Hematopoietic multipotent progenitor cell treated with erythropoietin and hydrocortisone succinate and interleukin-3 and kit ligand, for 4 days (in vitro differentiated cells): ENCODE measurements at places on chromosomes 11 and 22.

DNA sequence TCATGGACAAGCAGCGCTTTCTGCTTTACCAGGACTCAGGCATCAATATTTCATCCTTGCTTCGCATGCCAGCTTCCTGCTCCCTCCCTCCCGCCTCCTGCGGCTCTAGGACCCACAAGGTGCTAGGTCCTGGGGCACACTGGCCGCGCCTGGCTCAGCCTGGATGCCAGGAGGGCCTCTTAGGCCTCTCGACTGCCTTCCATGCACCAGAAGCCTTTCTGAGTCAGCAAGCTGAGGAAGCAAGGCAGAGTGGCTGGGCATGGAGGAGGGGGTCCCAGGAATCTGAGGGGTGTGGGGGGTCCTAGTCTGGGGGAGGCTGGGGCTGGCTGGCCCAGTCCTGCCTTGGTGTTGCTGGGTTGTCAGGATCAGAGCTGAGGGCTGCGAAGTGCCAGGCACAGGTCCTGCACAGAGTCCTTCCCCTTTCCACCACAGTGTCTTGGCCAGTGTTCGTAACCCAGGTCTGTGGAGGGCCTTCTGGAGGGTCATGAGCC lies 61.0 kb upstream of the THY1 start:
- no peak for DNase-seq

DNA sequence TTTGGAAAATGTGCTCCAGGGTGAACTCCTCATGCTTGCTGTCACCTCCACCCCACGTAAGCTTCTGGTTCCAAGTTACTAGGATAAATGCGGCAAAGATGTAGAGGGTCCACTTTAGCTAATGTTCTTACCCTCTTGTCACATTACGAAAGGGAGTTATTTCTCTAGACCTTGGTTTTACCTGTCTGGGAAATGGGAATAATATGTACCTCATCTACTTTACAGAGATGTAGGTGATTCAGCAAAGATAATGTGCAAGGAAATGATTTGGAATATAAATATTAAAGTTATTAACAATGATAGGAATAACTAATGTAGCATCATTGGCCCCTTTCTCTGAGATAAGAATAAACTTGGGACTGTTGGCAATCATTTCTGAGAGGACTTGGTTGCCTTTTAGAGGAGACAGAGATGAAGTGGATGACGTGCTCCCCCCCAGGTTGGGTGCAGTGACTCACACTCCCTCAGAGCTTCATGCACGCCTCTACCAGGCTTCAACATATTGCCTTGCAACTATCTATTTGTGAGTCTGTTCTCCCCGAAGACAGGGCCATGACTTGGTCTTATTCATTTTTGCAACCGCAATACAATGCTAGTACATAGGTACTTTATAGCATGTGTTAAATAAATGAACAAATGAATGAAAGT lies 97.1 kb downstream of the ME3 start:
- no peak for DNase-seq

DNA sequence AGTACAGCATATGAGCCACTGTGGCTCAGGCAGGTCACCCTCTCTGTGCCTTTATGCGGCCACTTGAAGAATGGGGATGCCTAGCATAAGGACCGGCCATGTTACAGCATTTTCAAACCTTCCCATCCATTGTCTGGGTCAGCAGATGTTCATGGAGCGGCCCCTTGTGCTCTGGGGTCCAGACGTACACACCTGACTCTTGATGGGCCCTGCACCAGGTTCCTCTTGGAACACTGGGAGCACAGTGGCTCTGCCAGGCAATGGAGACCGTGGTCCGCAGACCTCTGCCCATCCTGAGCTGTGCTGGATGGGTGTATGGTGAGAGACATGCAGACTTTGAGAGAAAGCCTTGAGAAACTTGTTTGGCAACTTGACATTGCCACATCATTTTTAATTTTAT lies 9.8 kb downstream of the PRDM11 start:
- DNase-seq = no peak

DNA sequence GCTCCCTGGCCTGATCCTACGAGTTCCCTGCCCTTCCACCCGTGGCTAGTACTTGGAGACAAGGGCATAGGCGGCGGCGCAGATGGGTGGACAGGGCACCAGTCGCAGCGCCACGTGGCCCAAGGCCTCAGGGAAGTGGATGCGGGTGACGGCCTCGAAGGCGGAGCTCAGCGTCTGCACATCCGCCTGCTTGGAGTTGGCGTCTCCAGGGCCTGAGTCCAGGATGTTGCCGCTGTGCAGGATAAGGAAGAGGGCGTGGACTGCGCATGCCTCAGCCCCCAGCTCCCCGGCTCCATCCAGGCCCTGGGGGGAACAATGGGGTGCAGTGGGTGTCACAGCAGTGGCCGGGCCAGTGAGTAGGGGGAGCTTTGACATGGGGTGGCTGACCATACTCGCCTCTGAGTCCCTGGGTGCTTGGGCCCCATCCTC lies 6.6 kb downstream of the PITPNM1 start:
- no peak for DNase-seq

DNA sequence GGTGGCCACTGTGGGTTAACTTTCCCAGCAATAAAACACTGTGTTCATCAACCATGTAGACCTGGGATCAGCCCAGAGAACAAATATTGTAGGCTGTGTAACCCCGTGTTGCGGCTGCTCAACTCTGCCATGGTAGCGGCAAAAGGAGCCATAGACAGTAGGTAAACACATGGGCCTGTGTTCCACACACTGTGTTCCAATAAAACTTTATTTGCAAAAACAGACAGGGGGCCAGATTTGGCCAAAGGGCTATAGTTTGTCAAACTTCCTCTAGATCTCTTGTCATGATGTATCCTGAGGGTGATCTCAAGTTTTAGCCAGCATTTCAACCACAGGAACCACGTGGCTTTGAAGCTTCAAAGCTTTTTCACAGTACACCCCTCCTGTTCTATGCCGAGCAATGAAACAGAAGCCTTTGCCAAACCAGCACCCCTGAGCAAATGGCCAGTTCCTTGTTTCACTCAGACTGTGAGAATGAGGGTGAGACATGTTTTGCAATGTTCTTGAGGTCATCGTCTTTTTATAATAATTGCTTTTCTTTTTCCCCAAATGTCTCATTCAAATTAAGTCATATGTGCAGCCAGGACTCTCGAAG lies 49.9 kb upstream of the FADD start:
- peak; percentile 23 for DNase-seq

GRCh38 chr11:19723572-19724342 lies 11.1 kb downstream of the NAV2 start:
- DNase-seq = peak; percentile 4

- no peak for DNase-seq
These were observed 549.3 kb downstream of the BRD1 start for GRCh38 chr22:49278340-49278739.

DNA sequence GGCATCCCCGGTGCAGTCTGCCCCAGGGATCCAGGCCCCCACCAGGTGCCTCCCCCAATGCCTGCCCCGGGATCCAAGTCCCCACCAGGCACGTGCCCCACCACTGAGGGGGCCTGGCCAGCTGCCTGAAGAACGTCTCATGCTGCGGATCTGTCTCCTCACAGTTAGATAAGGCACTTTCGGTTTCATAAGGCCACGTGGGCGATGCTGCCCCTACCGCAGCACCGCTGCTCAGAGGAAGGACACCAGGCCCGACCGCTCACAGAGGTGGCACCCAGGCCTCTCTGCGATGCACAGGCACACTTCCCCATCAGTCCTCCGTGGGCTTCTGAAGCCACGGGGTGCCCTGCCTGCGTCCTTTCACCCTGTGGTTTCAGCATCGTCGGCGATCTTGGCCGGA lies 68.1 kb upstream of the BID start:
- peak; percentile 22 for DNase-seq

DNA sequence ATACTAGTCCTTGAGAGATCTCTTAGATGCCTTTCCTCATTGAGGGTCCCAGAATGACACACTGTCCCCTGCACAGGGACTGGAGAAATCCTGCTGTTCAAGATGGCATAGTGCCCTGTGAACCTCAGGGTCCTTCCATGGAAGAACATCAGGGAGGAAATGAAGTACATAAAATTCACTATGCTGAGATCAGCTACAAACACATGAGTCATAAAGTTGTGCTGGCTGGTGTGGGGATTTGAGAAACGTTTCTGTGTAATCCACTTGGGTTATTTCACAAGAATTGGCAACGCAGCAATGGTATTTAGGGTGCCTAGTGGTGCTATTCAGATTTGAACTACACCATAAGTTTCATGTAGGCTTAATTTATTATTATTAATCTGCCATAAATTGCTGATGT lies 174.4 kb downstream of the MAML2 start:
- DNase-seq = peak; percentile 42

GRCh38 chr11:102117472-102118113 lies 7.3 kb downstream of the YAP1 start:
- DNase-seq = peak; percentile 3

DNA sequence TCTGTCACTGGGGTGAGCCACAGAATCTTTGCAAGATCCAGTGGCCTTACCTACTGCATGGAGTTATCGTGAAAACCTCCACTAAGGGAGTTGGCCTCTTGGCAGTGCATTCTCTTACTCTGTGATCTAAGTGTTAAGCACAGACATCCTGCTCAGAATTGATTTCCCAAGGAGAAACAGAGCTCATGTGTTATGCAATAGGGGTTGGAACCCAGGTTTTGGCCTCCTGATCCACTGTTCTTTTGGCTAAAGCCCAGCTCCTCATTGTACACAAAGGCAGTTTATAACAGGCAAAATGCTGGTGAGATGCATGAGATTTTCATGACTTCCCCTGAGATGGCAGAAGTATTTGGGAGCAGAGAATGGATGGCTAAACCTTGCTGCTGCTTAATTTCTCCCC lies 11.8 kb downstream of the DTX4 start:
- no peak for DNase-seq

DNA sequence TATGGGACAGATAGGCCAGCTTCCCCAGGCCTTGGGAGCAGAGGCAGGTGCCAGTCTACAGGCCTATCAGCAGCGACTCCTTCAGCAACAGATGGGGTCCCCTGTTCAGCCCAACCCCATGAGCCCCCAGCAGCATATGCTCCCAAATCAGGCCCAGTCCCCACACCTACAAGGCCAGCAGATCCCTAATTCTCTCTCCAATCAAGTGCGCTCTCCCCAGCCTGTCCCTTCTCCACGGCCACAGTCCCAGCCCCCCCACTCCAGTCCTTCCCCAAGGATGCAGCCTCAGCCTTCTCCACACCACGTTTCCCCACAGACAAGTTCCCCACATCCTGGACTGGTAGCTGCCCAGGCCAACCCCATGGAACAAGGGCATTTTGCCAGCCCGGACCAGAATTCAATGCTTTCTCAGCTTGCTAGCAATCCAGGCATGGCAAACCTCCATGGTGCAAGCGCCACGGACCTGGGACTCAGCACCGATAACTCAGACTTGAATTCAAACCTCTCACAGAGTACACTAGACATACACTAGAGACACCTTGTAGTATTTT lies 26.6 kb upstream of the L3MBTL2 start:
- no peak for DNase-seq

GRCh38 chr11:16240687-16241086 lies 115.7 kb downstream of the SOX6 start:
- no peak for DNase-seq

- peak; percentile 70 for DNase-seq
These were observed at the start of gene CERK for GRCh38 chr22:46737976-46738646. Gene CERK (minus strand): TSS chr22:46738252. CDS start chr22:46738148, 104 bp downstream.

DNA sequence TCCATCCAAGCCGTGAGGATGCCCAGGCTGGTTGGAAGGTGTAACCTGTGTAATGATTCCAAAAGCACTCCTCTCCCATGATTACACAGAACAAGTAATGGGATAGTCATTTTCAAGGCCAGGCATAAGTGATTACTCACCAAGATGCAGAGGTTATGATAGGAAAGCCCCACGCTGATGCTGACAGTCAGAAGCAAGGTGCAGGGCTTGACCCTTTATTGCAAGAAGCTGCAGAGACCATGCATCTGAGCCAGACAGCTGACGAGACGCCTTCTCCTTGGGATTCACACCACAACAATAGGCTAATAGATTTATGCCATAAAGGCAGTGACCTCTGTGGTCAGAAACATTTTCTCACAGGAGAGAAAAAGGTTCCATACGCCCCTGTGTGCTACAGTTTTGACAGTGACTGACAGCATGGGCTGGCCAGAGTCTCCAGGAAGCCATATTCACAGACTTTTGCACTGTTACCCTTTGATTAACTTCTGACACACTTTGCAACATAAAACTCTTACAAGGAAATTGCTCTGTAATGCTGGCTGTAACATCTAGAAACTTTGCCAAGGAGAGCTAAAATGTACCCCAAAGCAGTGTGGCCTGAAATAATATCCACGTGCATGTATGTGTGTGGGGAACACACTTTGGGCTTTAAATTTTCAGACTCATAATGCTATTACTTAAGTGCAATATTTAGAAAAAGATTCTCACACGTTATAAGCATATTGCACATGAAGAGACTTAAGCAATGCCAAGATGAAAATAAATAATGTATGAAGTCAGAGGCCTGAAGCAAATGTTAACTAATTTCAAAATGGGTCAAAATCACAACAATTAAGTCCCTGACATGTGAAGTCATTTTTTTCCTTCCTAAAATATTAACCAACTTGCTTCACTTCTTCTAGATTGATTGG lies 1079.0 kb upstream of the TENM4 start:
- no peak for DNase-seq

- peak; percentile 87 for DNase-seq
These were observed 81.7 kb upstream of the PRR5 start for GRCh38 chr22:44620129-44620840.

- DNase-seq = peak; percentile 45
These were observed 55.5 kb downstream of the ABTB2 start for GRCh38 chr11:34302046-34302921.

GRCh38 chr22:49530671-49531367 lies 296.9 kb downstream of the BRD1 start:
- no peak for DNase-seq

DNA sequence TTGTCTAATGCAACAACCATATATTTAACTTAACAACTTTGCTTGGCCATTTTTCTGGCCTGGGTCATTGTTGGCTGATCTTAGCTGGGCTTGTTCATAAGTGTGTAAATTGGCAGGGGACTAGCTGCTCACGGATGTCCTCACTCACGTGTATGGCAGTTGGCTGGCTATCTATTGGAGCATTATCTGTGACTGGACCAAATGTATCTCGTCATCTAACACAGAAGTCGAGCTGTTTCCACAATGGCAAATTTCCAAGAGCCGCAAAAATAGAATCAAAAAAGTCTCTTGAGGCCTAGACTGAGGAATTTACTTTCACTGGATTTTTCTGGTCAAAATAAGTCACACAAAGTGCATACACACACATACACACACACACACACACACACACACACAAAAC lies 893.3 kb downstream of the FAM181B start:
- no peak for DNase-seq
